ENCODE measurements at places on chromosomes 4 and X. TPM values are rescaled to one million over a fixed set of nuclear protein-coding genes. Genes with fewer than 3 reads are reported as not detected.

DNA sequence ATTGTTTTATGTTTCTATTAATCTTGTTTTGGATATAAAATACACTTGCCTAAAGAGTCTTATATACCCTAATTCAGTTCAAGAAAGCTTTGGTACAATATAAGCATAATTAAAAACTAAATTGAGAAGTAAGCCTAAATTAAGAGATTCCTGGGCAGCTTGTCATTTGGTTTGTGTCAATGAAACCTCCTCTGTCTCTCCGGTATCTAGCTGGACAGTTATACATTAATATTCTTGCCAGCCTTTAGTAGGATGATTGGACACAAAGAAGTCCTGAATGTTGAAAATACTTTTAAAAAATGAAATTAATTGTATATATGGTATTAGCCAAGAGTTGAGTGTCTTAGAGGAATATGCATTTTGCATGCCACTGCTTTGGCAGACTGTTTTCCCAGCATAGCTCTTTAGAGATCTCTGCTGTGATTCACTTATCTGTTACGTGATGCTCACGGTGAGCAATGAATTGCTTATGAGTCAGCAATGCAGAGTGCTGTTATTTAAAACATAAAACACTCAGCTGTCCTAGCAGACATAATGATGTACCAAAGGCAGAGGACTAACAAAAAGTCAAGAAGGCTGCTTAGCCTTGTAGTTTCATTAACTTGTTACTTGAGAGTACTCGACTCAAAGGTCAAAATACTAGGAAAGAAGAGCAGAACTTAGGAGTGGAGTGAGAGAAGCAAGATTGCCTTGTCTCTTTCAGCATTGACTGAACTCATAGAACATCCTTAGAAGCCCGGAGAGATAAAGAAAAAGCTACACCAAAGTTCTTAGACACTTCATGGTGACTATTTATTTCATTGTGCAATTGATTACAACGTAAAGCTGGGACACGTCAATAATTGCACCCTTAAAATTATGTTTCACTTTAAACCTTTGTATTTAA is 1296.1 kb upstream of the PCDH7 start:
- DNase-seq, result no peak

DNA sequence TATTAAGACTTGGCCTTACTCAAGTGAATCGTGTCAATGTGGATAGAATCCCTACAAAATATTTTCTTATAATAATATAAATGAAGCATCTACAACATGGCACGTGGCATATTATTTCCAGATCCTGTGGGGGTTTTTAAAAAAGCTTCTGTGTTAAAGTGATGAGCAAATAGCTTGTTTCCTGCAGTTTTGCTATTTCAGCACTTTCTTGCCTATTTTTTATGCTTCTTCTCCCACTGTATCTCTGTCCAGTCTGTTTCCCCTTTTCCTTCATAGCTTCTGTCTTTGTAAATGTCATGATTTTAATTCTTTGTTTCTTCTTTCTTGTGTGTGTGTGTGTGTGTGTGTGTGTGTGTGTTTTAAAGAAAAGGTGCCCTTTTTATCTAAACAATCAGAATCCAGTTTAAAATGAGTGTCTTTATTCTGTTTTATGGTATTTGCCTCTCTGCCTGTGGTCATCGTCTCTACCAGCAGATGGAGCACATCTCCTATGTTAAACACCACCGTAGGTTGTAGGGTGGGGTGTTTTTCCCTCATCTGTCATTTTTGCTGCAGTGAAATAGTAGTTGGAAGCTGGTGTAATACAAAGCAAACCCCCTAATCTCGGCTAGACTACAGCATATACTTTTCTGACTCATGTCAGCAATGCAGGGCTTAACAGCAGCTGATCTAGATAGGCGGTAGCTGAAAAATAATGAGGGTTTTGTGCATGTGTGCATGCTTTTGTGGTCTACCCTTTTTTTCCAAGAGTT is 33.1 kb downstream of the FTHL17 start:
- DNase-seq, result no peak

GRCh38 chr4:82230306-82230705 is 143.5 kb downstream of the HNRNPD start:
- DNase-seq, result no peak

The MAP7D2 gene
- polyA plus RNA-seq, result 0.46 TPM

The VCX gene
- not detected for polyA plus RNA-seq

The GPR119 gene
- not detected for polyA plus RNA-seq

The UGT2B11 gene
- not detected for polyA plus RNA-seq

GRCh38 chr4:169158861-169159260 is 111.9 kb downstream of the SH3RF1 start:
- no peak for DNase-seq

- no peak for DNase-seq
These were observed 3.3 kb upstream of the CYP4V2 start for GRCh38 chr4:186188107-186188506.

The SYP gene
- 8.3 TPM for polyA plus RNA-seq

DNA sequence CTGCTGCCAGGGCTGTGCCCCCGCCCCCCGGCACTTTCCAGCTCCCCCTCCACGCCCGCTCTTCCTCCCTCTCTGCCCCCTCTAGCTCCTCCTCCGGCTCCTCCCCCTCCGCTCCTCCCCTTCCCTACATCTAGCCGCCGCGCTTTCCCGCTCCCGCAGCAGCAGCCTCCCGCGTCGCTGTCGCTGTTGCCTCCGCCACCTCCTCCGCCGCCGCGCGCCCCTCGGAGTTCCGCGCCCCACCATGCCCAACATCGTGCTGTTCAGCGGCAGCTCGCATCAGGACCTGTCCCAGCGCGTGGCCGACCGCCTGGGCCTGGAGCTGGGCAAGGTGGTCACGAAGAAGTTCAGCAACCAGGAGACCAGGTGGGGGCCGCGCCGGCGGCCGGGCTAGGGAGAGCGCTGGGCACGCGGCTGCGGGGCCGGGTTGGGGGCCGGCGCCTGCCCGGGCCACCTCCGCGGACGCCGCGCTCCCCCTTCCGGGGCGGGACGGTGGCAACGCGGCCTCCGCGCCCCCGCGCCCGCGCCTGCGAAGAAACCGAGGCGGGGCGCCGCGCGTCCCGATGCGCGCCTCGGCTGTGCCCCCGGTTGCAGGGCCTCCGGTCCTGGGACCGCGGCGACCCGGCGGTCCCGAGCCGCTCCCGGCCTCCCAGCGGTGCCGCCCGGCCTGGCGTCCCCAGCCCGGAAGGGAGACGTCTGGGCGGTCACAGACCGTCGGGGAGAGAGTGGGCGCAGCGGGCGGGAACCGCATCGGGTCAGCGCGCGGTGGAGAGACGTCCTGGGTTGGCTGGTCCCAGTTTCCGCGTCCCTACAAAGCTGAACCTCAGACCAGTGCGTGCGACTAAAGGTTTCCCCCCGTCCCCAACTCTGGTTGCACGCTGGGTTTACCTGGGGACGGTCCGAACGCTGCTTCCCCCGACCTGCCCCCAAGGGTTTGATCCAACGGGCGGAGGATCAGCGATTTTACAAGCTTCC is at the start of gene PRPS2:
TSS of gene PRPS2 (plus strand) at position 156 of the 972 bp plus-strand sequence. CDS start at position 242, 86 bp downstream.
- DNase-seq, result peak; percentile 29

Data from urinary bladder (tissue), 4 donors.